ENCODE measurements at places on chromosomes 16 and 17. TPM values are rescaled to one million over a fixed set of nuclear protein-coding genes. Genes with fewer than 3 reads are reported as not detected.

DNA sequence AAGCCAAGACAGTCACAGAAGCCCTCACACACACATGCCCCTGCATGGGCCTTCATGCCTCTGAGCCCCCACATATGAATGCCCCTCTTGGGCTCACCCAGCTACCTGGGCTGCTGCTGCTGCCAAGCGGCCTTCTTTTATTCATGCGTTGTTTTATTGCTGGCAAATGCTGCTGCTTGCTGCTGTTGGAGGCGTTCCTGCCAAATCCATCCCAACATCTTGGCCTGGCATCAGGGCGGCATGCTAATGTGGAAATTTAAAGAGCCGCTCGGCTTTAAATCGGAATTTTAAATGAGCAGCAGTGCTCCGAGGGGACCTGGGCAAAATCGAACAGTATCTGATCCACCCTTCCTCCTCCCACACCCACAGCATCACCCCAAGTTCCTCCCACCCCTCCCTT, 39.0 kb downstream of the NEUROD2 start:
- DNase-seq, result no peak

DNA sequence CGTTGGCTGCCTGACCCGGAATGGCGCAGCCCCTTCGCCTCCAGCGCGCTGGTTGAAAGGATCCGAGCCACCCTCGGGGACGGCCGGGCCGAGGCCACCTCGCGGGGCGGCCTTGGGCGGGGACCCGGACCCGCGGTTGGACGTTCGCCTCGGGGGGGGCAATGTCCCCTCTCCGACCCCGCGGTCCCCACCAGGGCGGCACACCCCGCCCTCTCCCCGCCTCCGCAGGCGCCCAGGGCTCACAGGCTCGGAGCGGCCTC, 1.0 kb upstream of the SOX8 start:
- no peak for DNase-seq

DNA sequence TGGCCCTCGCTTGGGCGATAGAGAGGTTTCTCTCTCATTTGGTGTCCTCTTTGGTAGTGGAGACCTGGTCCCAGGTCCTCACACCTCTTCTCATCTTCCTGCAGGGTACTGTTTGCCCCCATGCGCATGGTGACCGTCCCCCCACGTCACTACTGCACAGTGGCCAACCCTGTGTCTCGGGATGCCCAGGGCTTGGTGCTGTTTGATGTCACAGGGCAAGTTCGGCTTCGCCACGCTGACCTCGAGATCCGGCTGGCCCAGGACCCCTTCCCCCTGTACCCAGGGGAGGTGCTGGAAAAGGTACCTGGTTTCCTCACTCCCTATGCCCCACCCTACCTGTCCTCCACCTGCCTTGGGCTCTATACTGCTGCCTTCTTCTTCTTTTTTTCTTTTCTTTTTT, 10.5 kb downstream of the MVP start:
- DNase-seq, result no peak

DNA sequence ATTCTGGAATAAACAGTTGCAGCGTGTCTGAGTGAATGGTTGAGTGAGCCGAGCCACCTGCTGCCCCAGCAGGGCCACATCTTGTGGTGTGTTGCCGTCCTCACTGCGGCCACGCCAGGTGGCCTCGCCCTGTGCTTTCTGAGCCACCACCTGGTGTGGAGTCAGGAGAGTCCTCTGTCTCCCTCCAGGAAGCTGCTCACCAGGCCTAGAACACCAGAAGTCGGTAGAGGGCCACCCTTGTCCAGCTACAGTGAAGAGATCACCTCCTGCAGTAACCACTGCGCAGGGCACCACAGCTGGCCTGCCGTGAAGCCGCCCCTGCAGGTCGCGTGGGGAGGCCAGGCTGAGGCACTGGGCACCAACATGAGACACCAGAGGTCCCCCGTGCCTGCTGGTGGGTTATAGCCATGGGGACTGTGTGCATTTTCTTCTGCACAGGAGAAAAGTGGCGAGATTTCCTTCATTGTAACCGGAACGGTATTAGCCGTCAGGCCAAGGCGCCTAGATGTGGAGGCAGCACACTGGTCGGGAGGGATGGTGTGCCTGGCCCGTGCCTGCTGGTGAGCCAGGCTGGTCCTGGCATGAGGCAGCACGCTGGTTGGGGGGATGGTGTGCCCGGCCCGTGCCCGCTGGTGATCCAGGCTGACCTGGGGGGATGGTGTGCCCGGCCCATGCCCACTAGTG, 28.9 kb upstream of the FOXK2 start:
- no peak for DNase-seq

DNA sequence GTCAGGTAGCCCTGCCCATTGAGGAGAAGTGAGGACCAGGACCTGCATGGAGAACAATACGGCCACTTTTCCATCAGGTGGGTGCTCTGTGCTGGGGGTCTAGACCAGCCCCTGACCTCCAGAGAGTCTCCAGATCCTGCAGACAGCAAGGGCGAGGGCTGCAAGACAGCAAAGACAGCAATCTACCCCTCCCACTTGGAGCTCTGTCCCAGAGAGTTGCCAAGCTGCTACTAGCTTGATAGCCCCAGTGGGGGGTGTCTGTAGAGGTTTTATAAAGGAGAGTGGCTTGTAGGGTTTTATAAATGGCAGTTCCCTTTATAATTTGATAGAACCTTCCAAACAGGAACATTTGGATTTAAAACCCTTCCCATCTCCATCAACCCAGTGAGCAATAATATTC, 16.7 kb upstream of the SLFN11 start:
- DNase-seq, result no peak

GRCh38 chr17:45438931-45439610, 6.4 kb upstream of the ARHGAP27 start:
- no peak for DNase-seq

DNA sequence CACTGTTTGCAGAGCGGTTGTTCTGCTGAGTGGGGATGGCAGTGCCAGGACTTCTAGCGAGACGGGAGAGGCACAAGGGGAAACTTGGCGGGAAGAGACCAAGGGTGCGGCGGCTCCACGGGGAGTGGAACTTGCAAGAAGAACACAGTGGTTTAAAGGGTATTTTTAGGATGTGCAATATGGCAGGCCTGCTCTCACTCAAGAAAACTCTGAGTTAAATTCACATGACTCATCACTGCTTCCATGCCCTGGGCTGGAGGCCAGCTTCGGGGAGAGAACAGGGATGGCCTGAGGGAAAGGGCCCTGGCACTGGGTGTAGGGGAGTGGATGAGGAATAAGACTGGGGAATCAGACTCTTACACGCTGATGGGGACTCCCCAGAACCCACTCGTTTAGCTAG, 13.3 kb upstream of the CD300LD start:
- DNase-seq, result peak; percentile 91

DNA sequence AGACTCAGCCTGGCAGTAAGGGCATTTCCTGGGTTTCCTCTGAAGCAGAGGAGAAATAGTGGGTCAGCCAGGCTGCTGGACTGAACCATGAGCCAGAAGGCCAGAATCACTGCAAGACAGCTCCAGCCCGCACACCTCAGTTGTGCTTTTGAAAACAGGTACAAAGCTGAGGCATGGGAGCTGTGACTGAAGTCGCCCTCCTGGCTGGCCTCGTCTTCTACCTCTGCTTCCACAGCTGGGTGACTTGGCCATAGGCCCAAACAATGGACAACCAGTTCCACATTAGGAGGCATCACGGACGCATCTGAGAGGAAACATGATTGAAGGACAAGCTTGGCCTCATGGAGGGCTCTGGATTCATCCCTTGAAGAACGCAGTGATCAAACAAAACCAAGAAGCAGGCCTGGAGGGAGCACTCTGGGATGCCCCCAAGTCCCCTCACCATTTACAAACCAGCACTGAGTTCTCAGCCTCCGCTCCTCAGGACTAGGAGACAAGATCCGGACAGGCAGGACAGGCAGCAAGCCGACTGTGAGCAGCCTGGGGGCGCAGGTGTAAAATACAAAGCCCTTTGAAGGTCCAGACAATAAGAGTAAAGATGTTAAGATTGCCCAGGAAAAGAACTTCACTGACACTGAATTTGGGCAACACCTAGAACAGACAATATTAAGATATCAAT, 68.7 kb downstream of the N4BP1 start:
- no peak for DNase-seq

DNA sequence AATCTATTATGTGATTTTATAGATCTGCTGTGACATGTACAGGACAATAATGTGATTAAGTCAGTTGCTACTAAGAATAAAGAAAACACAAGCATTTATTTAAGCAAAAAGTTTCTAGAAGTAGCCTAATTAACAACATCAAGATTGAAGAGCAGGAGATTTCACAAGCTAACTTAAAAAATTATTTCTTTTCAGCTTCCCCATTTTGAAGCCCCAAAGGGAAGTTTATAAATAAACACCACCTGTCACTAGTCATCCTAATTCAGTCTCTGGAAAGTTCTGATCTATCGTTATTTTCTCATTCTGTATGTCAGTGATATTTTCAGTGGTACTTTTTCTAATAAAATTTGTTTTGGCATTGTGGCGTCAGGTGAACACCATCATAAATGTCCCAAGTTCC, 8.3 kb downstream of the CAPNS2 start:
- DNase-seq, result no peak

DNA sequence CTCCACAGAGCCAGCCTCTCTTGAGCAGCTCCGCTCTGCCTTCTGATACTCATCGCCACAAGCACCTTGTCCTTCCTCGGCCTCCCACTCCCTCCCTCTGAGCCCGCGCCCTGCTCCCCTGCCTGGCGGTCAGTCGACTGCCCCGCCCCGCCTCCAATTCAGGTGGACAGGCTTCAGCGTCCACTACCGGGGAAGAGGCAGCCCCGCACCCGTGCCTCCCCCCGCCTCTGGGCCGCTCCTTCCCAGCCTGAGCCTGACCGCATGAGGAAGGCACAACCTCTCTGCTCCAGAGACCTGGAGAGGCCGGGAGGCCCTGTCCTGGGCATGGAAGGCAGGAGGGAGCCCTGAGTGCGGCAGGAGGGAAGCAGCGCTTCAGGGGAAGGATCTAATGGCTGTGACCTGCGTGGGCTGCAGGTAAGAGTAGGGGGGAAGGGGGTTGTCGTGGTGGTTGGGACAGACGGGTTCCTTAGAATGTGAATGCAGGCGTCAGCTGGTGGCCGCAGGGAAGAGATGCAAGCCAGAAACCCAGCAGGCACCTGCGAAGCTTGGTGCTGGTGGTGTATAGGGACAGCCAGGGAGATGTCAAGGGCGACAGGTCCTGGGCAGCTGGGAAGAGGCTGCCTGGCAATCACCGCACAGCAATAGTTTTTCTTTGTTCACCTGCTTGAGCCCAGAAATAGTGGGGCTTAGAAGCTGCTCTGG, 3.0 kb upstream of the SLC6A4 start:
- no peak for DNase-seq

GRCh38 chr17:78124081-78124835, 4.3 kb downstream of the TMC6 start:
- no peak for DNase-seq

DNA sequence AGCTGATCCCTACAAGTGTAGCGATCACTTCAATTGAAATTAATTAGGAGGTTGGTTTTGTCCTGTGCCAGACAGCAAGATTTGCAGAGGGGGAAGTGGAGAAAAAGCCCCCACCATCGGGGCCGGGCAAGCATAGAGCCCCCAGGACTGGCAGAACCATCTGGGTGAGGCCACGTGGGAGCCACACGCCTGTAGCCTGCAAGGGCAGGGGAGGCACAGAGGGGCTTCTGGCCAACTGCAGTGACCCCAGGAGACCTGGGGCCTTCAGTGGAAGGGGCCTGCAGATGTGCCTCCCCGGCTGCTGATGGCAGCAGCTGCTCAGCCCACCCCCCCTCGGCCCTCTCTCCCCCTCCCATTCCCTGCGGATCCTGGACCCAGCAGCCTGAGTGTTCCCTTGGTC, 54.1 kb downstream of the BAHCC1 start:
- no peak for DNase-seq

DNA sequence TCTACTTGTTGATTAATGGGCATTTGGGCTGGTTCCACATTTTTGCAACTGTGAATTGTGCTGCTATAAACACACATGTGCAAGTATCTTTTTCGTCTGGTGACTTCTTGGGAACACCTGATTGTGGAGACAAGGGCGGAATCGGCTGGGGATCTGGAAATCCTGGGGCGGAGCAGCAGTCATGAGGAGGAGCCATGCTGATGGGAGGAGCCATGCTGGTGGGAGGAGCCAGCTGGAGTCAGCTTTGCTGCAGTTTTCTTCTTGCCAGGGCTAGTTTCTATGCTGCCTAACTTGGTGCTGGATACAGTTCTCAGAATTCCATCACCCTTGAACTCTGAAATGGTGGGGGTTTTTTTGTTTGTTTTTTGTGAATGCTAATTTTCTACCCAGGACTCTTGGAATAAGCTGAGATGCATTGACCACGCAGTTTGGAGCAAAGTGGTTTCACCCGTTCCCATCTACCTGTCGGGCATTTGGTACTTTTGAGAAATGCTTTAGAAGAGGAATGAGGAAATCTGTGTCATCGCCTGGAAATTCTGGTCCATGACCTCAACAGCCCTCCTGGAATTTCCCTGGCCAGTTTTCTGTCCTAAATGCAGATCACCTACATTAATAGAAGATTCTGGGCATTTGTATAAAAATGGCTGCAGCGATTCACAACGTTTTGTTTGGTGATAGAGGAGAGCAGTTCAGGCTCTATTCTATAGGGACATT, 217.4 kb upstream of the ZFHX3 start:
- no peak for DNase-seq

GRCh38 chr17:79991140-79991923, 44.3 kb downstream of the TBC1D16 start:
- peak; percentile 65 for DNase-seq

The UMOD gene
- not detected for total RNA-seq

The SGSH gene
- total RNA-seq, result 7.4 TPM

All from RPMI7951 (cell line).